Gastrocnemius medialis (tissue), 4 donors: ENCODE measurements at places on chromosomes 7 and 10.

DNA sequence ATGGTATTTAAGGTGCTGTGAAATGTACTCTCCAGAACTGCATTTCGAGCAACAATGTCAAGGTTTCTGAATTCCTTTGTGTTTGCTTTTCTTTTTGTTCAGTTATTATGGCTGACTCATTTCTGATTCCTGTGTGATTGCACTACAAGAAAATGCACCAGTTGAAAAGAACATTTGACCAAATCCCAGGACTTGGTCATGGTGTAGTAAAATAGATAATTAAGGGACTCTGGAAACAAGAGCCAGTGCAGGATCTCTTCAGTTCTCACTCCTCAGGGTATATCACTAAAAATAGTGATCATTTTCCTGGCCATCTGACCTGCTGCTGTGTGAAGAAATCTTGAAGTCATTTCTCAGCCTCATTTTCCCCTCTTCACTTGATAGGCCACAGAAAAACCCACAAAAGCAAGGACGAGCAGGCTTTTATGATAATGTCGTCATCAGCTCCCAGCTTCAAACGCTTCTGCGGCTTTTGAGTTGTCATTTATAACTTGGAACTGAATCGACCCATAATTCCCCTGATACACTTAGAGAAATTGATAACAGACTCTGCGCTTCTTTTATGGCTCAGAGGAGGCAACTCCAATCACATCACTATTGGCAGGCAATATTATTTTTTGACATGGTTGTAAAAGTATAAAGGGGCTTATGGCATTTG lies 274.7 kb downstream of the HDAC9 start:
- DNase-seq: no peak

GRCh38 chr7:7521259-7521658 lies 14.4 kb downstream of the COL28A1 start:
- no peak for DNase-seq

- no peak for DNase-seq
Measured at GRCh38 chr10:114678820-114679219, 20.7 kb upstream of the ABLIM1 start.

DNA sequence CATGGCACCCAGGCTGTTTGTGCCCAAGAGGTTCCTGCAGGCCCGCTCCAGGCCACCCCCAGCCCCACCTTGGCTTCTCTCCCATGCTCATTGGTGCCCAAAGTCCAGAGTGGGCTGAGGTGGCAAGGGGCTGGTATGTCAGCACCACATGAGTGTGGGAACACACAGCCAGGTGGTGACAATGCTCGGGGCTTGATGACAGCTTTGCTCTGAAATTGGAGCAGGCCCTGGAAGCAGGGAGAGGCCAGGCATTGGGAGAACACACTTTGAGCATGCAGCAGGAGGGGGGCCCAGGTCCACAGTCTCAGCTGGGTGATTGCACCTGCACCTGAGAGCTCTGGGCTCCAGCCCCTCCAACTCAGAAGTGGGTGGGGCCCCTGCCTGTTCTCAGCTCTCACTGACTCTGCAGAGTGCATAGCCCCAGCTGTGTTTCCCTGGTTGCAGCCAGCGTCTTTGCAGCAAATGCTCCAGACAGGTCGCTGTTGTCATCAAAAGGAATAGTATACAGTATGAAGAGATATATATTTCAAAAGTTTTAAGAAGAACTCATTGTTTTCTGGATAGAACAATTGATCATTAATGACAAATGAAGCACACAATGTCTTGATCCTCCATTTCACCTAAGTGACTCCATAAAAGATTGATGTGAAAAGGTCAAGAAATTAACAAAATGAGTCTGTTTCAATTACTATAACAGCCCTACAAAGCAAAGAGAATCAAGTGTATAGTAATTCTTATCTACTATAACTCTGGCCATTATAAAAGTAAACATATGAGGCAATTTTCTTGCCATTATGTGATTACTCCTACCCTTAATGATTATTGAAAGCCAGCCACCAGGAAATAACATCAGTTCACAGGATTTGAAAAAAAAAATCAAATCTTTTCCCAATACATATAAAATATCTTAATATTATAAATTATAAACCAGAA lies 848.1 kb downstream of the PCDH15 start:
- no peak for DNase-seq

DNA sequence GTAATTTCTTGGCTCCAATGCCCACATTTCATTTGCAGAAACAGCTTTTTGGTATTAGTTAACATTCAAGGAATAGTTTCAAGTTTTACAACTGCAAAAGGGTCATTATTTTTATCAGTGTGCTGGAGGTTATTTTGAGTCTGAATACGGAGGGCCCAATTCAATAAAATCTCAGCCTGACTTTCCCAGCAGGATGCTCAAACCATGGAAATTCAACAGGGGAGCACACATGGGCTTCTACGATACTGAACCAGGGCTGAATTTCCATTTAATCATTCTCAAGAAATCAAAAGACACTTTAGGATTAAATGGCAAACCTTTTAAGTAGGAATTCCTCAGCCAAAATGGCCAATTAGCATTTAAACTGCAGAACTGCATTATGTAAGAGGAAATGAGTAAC lies 700.9 kb upstream of the ANKRD30A start:
- no peak for DNase-seq

DNA sequence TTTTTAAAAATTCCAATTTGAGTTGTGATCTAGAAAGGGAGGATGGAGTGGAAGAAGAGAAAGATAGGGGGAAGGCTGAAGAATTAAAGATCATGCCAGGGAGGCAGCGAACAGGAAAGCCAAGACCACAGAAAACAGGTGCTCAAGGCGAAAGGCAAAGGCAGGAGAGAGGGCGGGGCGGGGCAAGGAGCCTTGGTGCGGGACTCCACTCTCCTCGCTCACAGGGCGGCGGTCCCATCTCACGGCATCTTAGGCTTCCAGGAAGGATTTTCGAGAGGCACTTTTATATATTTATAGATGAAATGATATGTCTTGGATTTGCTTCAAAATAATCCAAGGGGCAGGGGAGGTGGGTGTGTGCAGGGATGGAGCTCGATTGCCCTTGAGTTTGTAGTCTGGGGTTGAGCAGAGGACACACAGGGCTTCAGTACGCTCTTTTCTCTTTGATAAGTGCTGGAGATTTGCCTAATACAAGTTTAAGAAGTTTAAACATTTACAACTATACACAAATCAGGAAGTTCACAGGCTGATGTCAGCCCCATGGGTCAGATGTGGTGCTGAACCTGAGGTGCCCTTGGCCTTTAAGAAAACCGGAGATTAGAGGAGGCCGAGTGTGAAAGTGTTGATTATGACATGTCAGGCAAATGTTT lies 161.1 kb downstream of the PRKAG2 start:
- no peak for DNase-seq

DNA sequence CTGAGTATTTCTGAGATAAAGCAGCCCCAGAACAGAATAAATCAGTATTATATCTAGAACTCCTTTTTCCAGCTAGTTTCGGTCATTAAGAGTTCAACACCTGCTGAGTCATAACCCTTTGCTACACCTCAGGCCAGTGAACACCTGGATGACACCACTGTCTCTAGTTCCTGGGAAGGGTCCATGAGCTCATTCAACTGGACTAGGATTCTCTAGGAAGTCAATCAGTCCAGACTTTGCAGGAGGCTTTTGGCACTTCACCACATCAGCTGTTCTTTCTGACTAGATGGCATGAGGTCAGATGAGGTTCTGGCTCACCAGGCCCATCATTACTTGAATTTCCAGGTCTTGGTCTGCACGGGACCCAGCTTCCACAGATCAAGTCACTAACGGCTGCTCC lies 11.7 kb downstream of the SLC39A12 start:
- DNase-seq: no peak
